ENCODE measurements at places on chromosomes 5 and 9. TPM values are rescaled to one million over a fixed set of nuclear protein-coding genes. Genes with fewer than 3 reads are reported as not detected.

Gene MTREX
- total RNA-seq: 61.6 TPM

- DNase-seq: no peak
These were observed 65.8 kb downstream of the TSTD2 start for GRCh38 chr9:97567182-97567893.

GRCh38 chr5:108637134-108637533 lies 110.6 kb upstream of the FER start:
- no peak for DNase-seq

DNA sequence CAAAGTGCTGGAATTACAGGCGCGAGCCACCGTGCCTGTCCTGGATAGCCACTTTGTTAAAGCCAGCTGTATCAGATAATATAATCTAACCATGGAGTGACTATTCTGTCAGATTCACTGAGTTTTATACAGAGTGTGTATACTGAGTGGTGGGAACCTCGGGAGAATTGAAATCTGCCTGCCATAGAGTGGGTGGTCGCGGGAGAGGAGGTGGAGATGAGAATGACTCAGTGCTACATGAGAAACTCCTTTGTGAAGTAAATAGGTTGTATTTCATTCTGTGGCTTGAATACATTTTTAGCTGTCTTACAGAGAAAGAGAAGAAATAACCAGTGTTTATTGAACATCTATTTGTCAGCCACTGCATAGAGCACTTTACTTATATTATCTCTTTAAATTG lies 26.4 kb downstream of the ATP6V0E1 start:
- no peak for DNase-seq

GRCh38 chr9:92208693-92209524 lies 84.6 kb downstream of the IARS1 start:
- no peak for DNase-seq

GRCh38 chr5:112923148-112923917 lies 1.3 kb upstream of the REEP5 start:
- no peak for DNase-seq

DNA sequence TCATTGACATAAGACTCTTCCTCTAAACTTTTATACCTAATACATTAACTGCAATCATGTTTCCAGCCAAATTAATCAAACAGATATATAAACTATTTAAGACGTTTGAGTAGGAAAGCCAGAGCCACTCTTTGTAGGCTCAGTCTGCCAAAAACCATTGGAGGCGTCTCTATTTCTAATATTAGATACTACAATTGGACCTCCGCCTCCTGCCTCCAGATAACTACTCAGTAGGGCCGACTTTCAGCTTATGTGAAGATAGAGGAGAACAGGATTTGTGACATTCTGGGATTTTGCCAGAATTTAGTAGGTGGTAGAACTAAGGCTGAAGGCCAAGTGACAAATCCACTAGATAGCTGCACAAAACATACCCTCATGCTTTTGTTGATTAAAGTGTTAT lies 463.0 kb downstream of the CETN3 start:
- no peak for DNase-seq

All from thoracic aorta (tissue), 2 donors.